ENCODE measurements at places on chromosomes 12 and 14.

GRCh38 chr14:96053600-96054381 is 14.6 kb downstream of the C14orf132 start:
- no peak for DNase-seq

DNA sequence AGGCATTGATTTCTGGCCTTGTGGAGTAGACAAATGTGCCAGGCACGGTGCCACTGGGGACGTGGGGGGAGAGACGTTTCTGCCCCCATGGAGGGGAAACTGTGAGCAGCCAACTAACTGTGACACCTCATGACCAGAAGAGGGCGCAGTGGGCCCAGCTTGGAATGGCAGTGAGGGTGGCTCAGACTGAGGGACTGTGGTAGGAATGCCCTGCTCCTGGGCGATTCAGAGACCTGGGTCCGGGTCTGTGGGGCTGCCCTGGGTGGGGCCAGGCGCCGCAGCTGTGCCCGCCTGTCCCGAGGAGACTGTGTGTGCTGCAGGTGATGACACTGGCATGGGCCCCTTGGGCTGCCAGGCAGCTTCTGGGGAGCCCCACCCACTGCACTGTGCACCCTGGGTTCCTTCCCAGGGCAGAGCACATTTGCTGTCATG is 60.6 kb downstream of the SLC25A47 start:
- DNase-seq, result peak; percentile 53

GRCh38 chr12:93785249-93786010 is 108.3 kb downstream of the CRADD start:
- peak; percentile 21 for DNase-seq

DNA sequence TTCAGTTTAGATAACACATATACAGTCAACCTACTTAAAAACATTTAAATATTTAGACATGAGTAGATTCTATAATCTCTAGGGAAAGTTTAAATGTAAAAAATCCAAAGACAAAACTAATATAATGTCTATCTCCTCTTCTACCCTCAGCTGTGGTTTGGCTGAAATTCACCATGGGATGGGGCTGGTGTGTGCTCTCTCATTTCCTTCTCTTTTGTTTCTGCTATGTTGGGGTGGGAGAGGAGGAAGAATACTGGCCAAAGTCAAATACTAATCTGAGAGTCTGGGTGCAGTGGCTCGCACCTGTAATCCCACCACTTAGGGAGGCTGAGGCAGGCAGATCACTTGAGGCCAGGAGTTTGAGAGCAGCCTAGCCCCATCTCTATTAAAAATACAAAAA is 1673.9 kb upstream of the SEL1L start:
- no peak for DNase-seq
